Esophagus squamous epithelium (tissue), 5 donors: ENCODE measurements at places on chromosomes 12 and 14.

GRCh38 chr12:47184813-47185212 is 105.1 kb upstream of the AMIGO2 start:
- no peak for DNase-seq

DNA sequence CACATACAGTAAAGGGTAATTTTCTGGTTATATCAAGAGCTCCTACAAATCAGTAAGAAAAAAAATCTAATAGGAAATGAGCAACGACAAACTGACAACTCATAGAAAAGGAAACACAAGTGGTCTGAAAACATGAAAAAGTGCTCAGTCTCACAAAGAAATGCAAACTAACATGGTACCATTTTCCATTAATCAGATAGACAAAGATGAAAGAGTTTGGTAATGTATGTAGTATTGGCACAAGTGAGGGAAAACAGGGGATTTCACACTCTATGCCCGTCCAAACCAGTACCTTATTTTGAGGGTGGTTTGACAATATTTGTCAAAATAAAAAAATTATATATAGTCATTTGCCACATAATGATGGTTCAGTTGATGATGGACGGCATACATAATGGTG is 13.2 kb downstream of the PTPN11 start:
- no peak for DNase-seq

GRCh38 chr12:106108185-106108835 is 30.4 kb downstream of the NUAK1 start:
- DNase-seq = no peak

GRCh38 chr12:5437589-5437988 is 5.7 kb downstream of the NTF3 start:
- DNase-seq = no peak

GRCh38 chr14:89669193-89669592 is 252.2 kb upstream of the FOXN3 start:
- no peak for DNase-seq

GRCh38 chr12:18123707-18124106 is 33.7 kb upstream of the RERGL start:
- DNase-seq = no peak

- DNase-seq = no peak
Measured at GRCh38 chr14:67837011-67837624, 17.5 kb downstream of the RAD51B start.

GRCh38 chr12:31876568-31877424 is 82.4 kb upstream of the RESF1 start:
- DNase-seq = no peak

GRCh38 chr12:59833408-59833807 is 237.6 kb downstream of the SLC16A7 start:
- DNase-seq = no peak

- DNase-seq = no peak
Measured at GRCh38 chr12:1803736-1804135, 16.6 kb upstream of the LRTM2 start.

DNA sequence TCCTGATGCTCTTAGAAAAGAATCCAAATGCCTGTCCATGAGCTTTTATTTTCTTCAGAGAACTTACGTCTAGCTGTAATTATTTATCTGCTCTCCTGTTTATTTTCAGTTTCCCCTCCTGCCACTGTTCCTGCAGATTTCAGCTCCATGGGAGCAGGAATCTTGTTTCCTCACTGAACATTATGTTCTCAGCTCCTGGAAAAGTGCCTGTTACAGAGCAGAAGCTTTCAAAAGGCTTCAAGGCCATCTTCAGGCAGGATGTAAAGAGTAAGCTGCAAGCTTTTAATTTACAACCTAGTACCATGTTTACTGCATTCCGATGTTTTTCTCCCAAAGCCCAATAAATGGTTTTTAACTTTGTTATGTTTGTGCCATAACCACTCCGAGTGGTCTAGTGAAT is 98.4 kb upstream of the BTG1 start:
- no peak for DNase-seq

DNA sequence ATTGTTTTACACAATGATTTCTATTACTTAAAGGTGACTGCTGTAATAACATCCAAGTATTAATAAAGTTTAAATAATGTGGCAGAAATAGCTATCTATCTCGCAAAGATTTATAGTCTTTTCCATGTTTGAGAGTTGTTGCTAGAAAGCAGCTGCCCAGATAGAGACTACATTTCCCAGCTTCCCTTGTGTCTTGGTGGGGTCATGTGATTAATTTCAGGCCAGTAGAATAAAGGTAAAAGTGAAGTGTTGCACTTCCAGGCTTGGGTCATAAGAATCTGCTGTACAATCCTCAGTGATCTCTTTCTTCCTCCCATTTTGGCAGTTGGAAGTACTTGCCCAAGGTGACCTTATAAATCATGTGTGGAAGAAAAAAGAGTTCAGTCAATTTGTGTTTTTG is 449.7 kb upstream of the USP15 start:
- DNase-seq = no peak

GRCh38 chr12:68294251-68294650 is 37.9 kb downstream of the MDM1 start:
- DNase-seq = no peak

GRCh38 chr14:91873471-91874415 is 6.4 kb upstream of the TC2N start:
- DNase-seq = peak; percentile 14

DNA sequence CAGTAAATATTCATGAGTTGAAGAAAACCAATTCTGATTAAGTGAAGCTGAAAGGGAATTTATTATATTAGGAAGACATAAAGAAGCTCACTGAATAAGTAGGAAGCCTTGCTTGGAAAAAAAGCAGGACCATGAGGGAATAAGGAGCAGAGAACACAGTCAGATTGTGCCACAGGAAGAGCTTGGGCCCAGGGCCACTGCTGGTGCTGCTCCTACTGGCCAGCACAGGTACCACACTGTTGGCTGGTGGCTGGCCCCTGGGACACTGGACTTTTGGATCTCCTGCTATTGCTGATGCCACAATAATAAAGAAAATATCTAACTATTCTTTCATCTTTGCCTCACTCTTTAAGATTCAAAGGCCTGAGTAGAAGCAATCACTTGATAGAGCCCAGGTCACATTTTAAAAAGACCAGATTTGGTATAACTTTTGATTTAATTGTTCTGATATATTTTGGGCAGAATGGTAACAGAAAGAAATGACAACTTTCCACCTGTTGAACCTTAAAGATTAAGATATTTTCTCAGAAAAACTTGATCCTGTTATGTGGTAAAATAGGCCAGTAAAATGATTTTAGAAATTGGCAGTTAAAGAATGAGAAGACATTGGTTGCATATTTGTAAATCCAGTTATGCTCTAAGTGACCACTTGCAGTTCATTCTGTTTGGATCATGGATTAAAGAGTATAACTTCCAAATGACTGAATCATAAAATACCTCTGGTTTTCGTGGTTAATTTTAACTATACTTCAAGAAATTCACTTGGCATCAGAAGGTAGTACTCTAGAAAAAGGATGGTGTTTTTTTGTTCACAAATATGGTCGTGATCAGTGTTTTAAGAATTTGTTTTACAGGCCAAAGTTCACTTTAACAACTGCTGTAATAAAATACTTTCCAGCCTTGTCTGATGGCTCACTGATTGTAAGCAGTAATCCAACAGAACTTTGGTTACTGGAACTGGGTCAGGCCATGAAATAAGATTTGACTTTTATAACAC is 68.3 kb downstream of the DERA start:
- DNase-seq = no peak

- no peak for DNase-seq
Measured at GRCh38 chr12:89212339-89212771, 139.9 kb downstream of the DUSP6 start.

- DNase-seq = no peak
Measured at GRCh38 chr12:89493670-89494302, 30.8 kb downstream of the GALNT4 start.

- no peak for DNase-seq
Measured at GRCh38 chr12:113860059-113860820, 105.9 kb downstream of the RBM19 start.

DNA sequence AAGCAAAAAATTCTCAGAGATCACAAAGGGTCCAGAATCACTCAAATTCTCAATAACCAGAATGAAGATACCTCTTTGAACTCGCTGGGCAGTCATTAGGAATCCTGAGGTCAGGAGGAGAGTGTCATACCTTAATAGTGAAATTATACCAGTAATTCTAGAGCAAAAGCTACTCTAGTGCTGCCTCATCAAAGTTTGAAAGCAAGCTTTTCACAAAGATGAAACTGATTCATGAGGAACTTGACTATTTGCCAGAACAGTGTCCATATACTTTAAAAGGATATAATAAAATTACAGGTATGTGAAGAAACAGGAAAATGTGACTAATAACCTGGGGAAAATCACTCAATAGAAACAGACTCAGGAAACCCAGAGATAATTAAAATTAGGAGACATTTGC is 44.5 kb downstream of the EML5 start:
- DNase-seq = no peak

GRCh38 chr12:56079723-56080555 is at the start of gene ERBB3:
ERBB3 (plus strand) TSS chr12:56080165; CDS start chr12:56080301, 136 bp downstream.
- no peak for DNase-seq

GRCh38 chr12:6555018-6555691 is 687 bp downstream of the IFFO1 start:
- DNase-seq = no peak

GRCh38 chr12:75944097-75944904 is 87.3 kb downstream of the PHLDA1 start:
- DNase-seq = no peak
